ENCODE measurements at places on chromosomes 3 and 15.

GRCh38 chr15:94230883-94231722 is at the start of gene MCTP2:
Gene MCTP2 (plus strand): TSS chr15:94231561. CDS start chr15:94298266, 66,705 bp downstream.
- DNase-seq: peak; percentile 63

GRCh38 chr15:67805008-67805665 is 20.2 kb upstream of the SKOR1 start:
- DNase-seq: no peak

GRCh38 chr15:23910030-23910429 is 222.9 kb upstream of the NDN start:
- no peak for DNase-seq

GRCh38 chr3:57758686-57759085 is 2.6 kb downstream of the SLMAP start:
- no peak for DNase-seq

- DNase-seq: no peak
Measured at GRCh38 chr3:132241776-132242514, 75.3 kb upstream of the ACP3 start.

DNA sequence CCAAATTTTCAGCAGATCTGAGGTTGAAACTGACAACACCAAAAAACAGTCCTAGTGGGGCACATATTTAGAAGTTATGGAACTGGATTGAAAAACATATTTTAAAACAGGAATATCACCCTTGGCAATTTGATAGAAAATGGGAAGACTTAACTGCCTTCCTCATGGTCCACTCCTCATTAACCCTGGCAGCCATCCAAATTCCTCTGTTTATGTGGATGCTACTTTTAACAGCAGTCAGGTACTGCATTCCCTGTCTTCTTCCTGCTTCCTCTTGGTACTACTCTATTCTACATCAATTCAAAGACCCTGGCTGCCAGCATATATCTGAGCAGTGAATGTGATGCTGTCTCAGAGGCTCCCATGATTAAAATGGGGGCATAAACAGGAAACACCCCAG is 54.3 kb downstream of the PDE8A start:
- DNase-seq: no peak

GRCh38 chr15:77557564-77557963 is 75.1 kb downstream of the LINGO1 start:
- DNase-seq: no peak

GRCh38 chr15:56236197-56236596 is 7.5 kb downstream of the RFX7 start:
- DNase-seq: no peak

DNA sequence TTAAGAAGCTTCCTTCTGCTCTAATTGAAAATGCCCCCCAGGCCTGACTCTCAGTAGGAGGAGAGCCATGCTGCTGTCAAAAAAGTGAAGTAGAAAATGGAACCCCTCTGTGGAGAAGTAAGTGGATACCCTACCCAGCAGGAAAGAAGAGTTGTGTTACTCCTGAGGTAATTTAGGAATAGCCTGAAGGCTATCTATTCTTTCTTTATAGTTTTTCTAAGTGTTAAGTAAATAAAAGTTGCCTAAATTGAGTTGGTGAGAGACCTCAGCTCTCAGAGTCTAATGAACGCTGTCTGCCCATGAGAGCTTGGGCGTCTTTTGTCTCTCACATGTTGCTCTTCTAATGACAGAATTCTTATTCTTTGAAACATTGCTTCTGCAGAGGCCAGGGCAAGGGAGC is 116.2 kb downstream of the NSUN3 start:
- DNase-seq: no peak

DNA sequence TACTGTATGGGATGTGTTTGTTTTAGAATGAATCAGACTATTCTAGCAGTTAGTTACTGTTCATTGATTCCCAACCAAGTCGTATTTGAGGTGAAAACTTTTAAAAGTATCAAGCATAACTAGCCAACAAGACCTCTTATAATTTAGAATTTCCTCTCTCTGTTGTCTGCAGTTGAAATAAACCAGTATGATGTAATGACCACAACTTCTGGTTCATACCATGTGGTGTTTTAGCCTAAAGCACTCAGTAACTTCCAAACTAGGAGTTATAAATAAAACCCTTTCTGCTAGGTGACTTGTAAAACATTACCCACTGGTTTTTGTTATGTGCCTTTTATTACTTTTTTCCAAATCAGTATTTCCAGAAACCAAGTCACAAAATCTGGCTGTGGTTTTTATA is 19.8 kb upstream of the P2RY12 start:
- no peak for DNase-seq

DNA sequence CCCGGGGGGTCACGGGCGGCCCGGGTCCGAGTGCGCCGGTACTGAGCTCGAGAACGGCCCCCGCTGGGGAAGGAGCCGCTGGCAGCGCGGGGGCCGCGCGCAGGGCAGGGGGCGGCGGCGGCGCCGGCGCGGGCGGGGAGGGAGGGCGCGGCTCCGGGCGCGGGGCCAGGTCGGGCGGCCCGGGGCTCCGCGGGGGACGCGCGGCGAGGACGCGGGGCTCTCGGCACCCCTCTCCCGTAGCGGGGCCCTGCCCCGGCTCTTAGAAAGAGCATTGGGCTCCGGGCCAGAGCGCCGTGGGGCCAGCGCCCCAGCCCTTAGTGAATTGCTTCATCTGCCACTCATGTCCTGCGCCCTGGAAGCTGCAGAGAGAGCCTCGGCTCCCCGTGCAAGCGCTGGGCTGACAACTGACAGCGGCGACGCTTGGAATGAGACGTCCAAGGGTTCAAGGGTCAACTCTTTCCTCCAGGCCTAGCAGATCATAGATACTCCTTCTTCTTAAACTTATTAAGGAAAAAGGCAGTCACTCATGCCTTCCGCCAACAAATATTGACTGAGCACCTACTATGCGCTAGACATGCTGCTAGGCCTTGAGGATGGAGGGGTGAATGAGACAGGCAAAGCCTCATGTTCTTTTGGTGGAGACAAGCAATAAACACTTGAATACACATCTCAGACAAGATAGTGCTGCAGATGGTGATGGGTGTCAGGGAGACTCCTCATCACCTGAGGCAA is 140.8 kb downstream of the SMAD6 start:
- no peak for DNase-seq

DNA sequence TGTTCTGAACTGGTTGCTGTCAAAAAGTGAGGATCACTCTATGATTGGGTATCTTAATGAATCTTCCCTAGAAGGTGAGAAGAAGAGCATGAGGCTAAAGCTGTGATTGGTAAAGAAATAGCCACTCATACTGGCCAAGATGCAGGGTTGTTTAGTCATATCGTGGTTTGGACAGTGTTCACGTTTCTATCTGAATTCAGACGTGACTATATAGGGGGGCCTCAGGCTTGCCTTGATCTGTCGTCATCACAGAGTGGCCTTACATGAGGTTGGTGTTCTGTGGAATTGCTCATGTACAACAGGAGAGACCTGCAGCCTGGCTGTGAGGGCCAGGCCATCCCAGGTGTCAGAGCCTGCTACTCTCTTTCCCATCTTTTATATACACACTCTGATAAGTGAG is 12.4 kb downstream of the RTP2 start:
- DNase-seq: no peak

- no peak for DNase-seq
Measured at GRCh38 chr15:51699373-51699772, 18.1 kb downstream of the SCG3 start.

DNA sequence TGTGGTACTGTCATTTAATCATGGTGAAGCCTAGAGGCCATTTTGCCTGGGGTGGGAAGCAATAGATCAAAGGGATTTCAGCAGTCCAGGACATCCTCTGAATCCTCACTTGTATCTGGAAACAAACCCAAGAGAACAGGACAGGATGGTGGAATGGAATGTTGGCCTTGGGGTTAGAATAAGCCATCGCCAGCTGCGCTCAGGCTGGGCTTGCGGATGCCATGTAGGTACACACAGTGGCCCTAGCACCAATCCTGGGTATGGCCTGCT is 76.5 kb upstream of the ALDH1A3 start:
- DNase-seq: no peak

GRCh38 chr3:101925564-101925963 is 76.2 kb downstream of the NFKBIZ start:
- no peak for DNase-seq

DNA sequence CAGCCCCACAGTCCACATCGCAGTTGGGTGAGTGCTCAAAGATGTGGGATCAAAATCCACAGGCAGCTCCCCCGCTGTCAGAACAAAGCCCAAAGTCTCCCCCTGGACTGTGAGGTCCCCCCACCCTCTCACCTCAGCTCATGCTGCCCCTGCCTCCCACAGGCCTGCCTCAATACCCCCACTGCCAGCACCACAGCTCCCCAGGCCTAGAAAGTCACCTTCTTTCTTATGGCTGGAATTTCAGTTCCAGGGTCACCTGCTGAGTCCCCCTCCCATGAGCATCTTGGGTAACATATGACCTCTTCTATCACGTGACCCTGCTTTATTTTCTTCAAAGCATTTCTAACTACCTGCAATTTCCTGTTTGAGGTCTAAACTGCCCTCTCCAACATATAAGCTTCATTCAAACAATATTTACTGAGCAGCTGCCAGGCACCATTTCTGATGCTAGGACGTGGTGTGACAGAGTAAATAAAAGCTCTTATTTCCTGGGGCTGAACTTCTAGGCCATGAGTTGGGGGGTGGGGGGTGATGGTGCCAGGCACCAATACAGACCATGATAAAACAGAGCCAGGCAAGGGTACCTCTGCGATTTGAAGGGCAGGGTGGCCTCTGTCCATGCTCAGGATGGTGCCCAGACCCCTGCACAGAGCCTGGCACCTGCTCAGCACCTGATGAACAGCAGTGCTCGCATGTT is 2.4 kb upstream of the TMEM89 start:
- no peak for DNase-seq

DNA sequence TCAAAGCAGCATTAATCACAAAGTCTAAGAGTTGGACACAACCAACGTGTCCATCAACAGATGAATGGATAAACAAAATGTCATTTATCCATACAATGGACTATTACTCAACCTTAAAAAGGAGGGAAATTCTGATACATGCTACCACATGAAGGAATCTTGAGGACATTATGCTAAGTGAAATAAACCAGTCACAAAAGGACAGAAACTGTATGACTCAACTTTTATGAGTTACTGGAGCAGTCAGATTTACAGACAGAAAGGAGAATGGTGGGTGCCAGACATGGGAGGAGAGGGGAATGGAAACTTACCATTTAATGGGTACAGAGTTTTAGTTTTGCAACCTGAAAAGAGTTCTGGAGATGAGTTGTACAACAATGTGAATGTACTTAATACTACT is 43.0 kb upstream of the SEC13 start:
- no peak for DNase-seq

DNA sequence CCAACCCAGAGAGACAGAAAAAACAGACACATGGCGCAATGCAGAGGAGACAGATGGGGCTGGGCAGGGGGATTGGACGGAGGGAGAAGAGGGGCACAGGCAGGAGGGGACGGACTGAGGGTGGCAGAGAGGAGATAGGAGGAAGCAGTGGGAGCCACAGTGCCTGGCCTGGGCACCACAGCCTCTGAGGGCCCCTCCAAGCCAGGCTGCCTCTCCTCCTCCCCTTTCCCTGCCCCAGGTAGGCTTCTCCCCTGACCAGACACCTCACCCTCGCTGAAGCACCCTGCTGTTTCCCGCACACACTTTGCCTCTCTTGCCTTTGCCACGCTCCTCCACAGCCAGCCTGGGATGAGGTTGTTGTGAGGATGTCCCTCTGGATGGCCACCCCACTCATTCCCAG is 84.0 kb upstream of the PRR20G start:
- no peak for DNase-seq

DNA sequence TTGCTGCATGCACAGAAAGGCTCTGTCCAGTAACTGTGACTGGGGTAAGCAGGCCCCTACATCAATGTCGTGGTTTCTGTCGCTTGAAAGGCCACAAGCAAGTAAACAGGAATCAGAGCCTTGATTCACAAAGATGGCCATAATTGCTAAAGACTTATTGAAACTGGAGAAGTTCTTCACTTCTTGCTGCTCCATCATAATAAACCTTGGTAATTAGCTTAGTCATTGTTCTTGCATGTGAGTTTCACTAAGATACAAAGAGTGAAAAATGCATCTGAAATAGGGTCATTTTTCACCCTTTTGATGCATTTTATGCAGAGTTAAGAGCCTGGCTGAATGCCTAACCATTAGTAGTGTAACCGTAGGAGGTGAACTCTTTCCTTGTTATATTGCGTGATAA is 3.2 kb downstream of the SEMA6D start:
- no peak for DNase-seq

- no peak for DNase-seq
Measured at GRCh38 chr3:196966526-196967401, 1.9 kb downstream of the PIGZ start.

DNA sequence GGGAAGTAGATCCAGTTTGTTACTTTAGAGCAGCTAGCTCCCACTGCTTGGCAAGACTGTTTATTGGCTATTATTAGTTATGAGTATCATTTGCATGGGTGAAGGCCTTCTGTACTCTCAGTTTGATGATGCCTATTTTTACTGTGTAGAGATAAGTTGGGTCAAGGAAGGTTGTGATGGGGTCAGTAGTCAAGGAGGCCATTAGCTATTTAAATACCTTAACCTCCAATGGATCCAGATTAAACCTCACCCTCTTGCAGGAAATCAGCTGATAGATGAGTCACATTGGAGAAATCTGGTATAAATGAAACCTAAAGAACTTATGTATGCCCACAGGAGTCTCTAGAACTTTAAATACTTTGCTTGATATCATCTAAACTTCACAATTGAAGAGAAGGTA is 45.0 kb downstream of the THBS1 start:
- DNase-seq: no peak

- DNase-seq: no peak
Measured at GRCh38 chr15:95141486-95141885, 910.1 kb downstream of the MCTP2 start.

DNA sequence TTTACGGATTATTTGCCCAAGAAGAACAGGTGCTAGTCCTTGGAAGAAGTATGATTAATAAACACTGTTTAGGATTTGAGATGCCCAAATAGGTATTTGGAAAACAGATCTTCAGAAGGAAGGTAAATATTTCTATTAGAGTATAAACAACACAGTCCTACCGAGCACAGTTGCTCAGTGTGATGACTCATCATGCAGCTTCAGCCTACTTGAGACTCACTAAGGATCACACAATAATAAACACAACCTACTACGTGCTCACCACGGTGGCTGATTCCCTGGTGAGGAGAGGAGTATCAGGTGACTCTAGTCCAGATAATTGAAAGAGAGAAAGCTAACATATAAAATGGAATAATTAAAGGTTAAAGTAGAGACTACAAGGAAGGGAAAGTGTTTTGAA is 72.0 kb downstream of the PDZRN3 start:
- no peak for DNase-seq

- DNase-seq: no peak
Measured at GRCh38 chr3:122105626-122106025, 50.5 kb downstream of the CD86 start.

GRCh38 chr15:99863550-99864198 is 130.4 kb upstream of the LYSMD4 start:
- DNase-seq: no peak

- no peak for DNase-seq
Measured at GRCh38 chr3:37718632-37719031, 143.0 kb upstream of the CTDSPL start.

GRCh38 chr3:195097331-195098255 is 173.4 kb downstream of the XXYLT1 start:
- no peak for DNase-seq

GRCh38 chr3:100263583-100263982 is 2.8 kb downstream of the TBC1D23 start:
- no peak for DNase-seq

All from NCI-H1048 (cell line).